GM23248 (cell line): ENCODE measurements at places on chromosomes 1 and 21.

DNA sequence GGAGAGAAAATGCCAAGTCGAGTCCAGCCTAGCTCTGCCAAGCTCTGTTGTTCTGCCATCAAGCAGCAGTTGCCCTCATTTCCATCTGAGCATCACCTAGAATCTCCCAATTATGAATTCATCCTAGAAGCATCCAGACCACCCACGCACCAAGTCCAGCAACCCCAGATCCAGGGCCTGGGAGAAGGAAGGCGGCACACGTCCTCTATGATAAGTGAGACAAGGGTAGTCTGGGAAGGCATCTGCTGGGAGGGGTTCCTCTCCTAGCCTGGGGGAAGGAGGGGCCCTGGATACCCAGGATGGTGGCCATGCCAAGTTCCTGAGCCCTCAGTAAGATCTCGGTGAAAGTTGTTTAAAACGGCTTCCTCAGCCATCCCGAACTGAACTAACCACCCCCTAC lies 70.7 kb downstream of the VWA5B1 start:
- peak; percentile 37 for DNase-seq

DNA sequence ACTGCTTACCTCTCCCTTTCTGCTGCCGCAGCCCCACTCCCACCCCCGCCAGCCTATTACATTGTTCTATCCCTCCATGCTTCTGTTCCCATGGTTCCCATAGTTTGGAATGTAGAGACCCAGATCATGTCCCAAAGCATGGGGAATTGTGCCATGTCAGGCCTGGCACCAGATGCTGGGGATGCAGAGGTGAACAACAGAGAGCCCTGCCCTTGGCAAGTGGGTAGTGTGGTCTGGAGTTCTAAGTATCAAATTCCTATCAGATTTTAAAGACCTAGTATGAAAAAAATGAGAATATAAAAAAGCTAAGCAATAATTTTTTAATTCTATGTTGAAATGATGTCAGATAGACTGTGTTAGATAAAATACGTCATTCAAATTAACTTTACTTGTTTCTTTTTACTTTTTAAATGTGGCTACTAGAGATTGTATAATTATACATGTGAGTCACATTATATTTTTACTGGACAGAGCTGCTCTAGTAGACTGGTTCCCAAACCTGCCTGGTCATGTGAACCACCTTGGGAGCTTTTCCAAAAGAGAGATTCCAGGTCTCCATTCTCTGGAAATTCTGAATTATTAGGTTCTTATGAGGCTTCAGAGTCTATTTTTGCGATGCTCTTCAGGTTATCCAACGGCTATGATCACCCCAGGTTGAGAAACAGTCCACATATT lies 113.0 kb upstream of the DAB1 start:
- DNase-seq = no peak

- DNase-seq = peak; percentile 88
Observed at GRCh38 chr1:85581802-85582686, 1.5 kb downstream of the CCN1 start.

- DNase-seq = peak; percentile 82
Observed at GRCh38 chr1:173193639-173194038, 13.5 kb downstream of the TNFSF4 start.

DNA sequence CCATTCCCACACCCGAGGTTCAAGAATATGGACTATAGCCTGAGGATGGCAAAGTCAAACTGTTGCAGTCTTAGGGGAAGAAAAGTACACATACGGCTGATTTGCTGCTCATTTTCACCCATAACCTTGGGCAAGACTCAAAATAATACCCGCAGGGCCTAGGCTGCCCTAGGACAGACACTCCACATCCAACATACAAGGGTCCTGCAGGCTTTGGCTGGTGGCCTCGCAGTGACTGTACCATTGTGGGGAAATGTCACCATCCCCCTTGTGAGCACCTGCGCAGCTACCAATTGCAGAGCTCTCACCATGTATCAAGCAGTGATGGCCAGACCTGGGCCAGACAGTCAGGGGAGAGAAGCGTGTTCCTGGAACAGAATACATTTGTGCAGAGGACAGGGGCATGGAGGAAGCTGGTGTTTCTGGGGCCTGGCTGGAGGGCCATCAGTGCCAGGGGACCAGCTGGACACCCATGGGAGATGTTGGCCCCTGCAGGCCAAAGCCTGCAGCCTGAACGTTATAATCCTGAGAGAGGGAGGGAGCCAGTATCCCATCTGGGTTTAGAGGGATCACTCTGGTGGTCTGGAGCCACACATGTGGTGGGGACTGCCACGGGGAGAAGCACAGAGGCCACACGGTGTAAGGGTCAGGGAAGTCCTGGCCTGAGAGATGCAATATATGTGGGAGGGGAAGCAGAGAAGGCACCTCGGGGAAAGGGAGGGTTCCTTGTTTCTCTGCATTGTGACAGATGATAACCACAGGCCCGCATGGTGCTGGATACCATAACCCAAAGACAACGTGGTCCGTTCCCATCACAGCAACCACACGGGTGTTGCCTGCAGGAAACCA lies 101.2 kb downstream of the GLIS1 start:
- DNase-seq = no peak

DNA sequence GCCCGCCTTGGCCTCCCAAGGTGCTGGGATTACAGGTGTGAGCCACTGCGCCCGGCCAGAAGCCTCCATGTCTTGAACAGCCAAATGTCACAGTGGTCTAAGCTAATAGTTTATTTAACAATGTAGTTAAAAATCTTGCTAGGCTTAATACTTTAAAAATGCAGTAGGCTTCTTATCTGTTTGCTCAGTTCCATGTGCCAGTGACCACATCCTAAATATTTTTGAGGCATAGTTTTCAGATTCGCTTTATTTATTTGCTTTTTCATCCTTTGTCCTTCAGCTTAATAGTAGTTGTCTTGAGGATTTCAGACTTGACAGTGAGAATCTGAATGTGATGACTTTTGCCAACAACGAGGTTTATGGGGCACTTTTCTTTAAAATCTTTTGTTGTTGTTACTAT lies 59.9 kb upstream of the PRRX1 start:
- no peak for DNase-seq

DNA sequence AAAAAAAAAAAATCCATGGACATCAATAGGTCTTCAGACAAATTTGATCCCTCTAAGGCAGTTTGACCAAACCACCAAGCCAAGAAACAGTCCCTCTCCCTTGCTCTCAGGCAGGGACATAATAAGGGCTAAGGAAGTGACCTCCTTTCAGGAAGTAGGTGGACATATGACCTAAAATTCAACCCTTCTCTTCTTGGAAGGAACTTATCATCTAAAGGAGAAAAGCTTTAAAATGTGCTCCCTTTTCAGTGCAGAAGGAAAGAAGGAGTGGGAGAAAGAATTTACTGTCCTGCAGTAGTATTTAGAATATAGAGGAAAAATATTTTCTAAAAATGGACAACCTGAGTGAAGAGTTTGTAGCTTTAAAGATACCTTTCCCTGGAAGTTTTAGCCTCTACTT lies 118.1 kb downstream of the DTL start:
- DNase-seq = no peak

GRCh38 chr1:244497805-244498204 lies 36.7 kb downstream of the CATSPERE start:
- peak; percentile 6 for DNase-seq

DNA sequence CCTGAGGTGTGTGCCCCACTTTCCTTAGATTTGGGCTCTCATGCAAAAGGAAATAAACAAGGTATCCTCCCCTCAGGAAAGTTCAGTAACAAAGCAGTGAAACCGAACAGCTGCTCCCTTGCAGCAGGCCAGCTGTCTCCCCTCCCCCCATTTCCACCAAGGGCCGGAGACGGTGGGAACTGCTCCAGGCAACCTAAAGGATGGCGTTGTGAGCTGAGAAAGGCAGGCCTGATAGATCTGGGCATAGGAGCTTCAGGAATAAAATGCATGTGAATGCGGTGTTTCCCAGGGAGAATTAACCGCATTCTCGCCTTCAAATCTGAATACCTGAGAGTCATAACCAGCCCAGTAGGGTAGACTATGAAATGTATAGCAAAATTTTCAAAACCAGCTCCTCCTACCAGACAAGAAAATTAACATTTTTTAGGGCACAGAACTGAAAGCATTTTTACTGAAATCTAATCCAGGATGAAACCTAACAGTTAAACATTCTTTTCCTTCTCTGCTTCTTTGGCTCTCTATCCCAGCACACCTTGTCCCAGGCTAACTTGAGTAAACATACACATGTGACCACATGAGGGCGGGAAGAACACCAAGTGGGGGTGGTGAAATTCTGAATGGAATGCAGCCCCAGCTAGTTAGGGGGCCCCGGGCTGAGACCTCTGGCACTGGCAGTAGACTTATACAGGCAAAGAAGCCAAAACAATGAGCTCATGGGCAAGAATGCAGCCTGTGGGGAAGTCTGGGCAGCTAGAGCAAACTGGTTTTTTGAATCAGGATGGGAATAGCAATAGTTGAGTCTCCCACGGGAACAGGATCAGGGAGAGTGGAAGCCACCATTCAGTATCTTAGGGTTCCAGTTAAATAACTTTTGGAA lies 11.5 kb downstream of the MCL1 start:
- DNase-seq = peak; percentile 97

- DNase-seq = no peak
Observed at GRCh38 chr1:210697185-210697584, 368.5 kb downstream of the HHAT start.

DNA sequence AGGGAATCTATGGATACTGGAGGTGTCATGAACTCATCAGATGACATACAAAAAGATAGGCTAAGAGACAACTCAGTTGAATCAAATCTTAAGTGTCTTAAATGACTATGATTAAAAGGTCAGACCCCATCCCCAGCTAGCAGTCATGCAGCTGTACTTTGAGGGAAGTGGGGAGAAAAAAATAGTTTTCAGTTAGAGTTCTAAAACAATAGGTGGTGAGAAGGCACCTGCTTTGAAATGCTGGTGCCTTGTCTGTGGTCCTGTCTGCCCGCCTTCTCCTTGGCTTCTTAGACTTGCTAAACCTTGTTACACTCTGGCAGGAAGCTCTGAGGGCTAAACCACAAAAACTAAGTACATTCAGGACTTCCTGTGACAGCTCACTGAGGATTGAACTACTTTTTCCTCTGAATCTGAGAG lies 15.3 kb downstream of the CD2 start:
- DNase-seq = peak; percentile 53

- DNase-seq = peak; percentile 13
Observed at GRCh38 chr1:56824938-56825337, 5.7 kb upstream of the FYB2 start.

GRCh38 chr1:232459087-232459486 lies 170.8 kb downstream of the SIPA1L2 start:
- no peak for DNase-seq

DNA sequence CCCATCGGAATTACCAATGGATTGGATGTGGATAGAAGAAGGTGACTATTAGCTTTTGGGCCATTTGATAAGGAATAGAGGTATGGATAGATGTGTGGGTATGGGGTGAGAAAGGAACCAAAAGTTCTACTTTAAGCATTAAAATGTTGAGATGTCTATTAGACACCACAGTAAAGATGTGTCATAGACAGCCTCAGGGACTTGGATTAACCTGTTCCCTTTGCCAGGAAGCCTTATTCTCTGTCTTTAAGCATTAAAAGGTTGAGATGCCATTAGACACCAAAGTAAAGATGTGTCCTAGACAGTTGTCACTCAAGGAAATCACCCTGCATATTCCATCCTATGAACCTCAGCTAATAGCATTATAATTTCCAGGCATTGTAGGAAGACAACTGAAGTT lies 11.0 kb upstream of the DENND1B start:
- peak; percentile 44 for DNase-seq

DNA sequence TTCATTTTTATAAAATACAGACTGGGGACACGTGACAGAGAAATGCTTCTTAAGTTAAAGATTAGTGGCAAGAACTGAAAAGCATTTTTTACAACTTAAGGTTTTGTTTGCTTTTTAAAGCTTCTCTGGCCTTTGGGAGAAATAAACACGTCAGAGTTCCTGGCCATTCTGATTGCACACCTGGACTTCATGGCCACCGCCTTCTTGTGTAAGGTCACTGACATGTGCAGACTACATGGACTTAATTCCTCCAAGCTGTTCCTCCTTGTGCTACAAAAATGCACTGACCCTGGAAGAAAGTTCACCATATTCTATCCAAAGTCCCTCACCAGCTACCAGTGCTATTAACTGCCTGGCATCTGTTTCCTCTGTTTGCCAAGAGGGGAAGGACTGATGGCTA lies 56.1 kb downstream of the GADD45A start:
- no peak for DNase-seq

DNA sequence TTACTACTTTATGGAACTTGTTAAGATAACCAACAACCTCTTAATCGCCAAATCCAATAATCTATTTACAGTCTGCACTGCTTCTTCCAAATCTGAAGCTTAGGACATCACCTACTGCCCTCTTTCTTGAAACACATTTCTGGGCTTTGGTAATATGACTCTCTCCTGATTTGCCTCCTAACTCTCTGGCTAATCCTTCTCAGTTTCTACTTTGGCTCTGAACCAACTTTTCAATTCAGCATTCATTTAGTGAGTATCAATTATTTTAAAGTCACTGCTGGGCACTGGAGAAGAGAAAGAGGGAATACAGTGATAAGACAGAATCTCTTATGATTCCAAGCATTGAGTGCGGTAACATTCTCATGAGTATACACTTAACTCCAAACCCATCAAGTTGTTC lies 275.0 kb downstream of the AKT3 start:
- no peak for DNase-seq

- DNase-seq = peak; percentile 26
Observed at GRCh38 chr21:45010096-45010495, 64.3 kb upstream of the ADARB1 start.

DNA sequence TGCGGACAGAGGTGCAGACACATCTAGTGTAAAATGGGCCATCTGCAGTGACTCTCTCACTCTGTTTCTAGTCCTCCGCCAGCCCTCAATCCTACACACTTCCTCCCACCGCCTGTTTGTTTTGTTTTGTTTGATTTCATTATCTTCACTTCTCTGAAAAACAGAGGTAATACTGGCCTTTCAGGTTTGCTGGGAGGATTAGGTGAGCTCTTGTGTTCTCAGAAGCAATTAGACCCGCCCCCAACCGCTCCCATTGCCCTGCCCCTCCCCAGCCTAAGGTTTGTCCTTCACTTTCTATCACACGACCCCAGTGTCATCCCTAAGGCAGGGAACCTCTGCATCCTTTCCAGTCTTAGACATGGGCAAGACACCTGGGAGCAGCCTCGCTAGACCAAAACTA lies 43.2 kb upstream of the TACSTD2 start:
- DNase-seq = no peak

DNA sequence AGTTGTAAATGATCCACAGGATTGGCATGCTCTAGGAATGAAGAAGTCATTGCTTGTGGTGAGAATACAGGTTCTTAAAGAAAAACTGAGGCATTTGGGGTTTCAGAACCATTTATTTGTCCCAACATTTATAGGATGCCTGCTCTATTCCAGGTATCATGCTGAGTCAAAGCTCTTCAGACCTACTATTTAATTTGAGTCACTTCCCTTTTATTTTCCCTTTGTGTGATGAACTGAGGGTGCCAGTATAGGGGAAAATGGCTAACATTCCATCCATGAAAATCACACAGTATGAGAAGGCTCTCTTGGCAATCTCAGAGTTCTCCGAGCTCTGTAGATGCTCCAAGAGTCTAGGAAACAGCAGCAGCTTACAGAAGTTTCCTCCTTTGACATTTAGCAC lies 110.4 kb downstream of the RNF220 start:
- DNase-seq = peak; percentile 66

GRCh38 chr1:68232289-68233148 lies at the start of gene WLS:
TSS of gene WLS (minus strand) at chr1:68232523. CDS start at chr1:68232299, 224 bp downstream.
- peak; percentile 90 for DNase-seq
